ENCODE measurements at places on chromosomes 4 and X.

DNA sequence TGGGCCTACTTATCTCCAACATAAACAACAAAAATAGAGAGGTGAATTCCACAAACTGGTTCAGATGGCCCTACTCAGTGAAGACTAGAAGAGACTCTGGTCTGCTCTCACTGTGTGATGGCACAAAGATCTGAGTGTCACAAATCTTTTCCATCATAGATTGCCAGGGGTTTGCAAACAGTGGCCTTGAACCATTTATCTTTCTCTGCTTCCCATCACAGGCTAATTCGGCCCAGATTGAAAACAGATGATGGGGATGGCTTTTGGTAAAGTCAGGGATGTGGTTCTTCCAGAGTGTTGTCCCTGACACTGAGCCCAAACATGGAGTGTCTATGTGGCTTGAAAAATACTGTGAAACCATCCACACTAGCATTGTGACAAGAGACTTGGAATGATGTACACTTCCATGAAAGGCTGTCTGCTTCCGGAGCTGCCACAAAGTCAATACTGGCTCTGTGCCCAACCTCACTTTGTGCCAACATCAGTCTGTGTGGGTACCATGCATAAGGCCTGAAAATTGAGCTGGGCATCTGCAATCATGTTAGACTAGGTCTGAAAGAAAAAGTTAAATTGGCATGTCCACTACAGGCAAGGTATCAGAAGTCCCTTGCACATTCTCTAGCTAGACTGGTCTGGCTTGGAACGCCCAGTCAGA lies 25.2 kb upstream of the PLAC1 start:
- no peak for DNase-seq

DNA sequence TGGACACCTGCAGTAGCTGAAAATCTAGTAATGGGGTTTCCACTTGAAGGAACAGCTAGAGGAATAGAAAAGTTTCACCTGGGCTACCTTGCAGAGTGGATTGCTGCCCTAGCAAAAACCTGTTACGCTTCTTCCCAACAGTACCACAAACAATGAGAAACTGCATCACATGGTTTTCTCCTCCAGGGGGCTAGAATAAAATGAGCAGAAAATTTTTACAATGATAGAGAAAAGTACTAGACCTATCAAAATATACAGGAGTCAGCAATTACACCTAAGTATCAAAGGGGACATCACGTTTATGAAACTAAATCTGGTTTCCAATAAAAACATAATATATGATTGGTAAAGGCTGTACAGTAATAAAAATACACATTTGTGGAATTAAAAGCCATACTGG lies 423.1 kb upstream of the PITX2 start:
- no peak for DNase-seq

DNA sequence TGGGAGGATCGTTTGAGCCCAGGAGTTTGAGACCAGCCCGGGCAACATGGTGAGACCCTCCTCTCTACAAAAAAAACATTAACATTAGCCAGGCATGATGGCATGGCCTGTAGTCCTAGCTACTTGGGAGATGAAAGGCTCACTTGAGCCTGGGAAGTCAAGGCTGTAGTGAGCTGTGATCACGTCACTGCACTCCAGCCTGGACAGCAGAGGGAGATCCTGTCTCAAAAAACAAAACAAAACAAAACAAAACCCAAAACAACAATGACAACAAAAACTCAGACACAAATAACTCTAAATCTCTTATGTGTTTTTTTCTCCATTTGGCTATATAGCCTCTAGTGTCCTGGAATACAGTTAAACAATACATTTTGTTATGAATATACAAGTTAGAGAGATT lies 127.3 kb upstream of the STK26 start:
- DNase-seq, result no peak

DNA sequence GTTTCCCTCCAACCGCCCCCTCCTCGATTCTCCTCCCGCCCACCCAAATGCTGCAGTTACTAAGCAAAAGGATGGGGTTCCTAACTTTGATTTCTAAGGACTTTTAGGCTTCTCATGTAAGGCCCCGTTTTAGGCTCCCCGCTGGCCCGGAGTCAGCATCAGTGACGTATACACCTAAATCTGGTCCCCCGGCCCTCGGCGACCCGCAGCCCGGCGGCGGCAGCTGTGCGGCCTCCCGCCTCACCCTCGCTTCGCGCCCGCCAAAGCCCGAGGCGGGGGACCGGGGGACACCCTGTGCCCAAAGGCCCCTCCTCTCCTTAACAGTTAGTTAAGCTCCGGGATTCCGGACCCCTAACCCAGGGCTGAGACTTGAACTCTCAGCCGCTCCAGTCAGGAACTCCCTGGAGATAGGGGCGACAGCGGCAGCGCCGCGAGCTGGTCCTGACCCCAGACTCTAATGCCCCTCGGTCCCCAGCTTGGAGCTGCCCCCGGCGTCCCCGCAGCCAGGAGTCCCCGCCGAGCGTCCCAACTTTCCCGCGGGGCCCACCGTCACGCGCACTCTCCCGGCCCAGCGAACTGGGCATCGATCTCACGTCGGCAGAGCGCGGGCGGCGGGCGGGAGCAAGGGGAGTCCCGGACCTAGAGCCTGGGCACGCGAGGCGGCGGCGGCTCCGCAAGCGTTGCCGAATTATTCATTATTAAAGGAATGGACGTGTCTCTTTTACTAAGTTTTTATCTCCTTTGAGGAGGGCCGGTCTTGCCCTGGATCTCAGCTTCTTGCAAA lies 1.5 kb upstream of the NR3C2 start:
- peak; percentile 29 for DNase-seq

Measured in neuronal stem cell (in vitro differentiated cells).